Central memory CD4-positive, alpha-beta T cell (primary cell): ENCODE measurements at places on chromosomes 1 and 21.

- DNase-seq, result no peak
These were observed 203.8 kb upstream of the DUSP10 start for GRCh38 chr1:221945669-221946068.

GRCh38 chr1:33261344-33261743 is 5.1 kb downstream of the ZNF362 start:
- DNase-seq, result no peak

DNA sequence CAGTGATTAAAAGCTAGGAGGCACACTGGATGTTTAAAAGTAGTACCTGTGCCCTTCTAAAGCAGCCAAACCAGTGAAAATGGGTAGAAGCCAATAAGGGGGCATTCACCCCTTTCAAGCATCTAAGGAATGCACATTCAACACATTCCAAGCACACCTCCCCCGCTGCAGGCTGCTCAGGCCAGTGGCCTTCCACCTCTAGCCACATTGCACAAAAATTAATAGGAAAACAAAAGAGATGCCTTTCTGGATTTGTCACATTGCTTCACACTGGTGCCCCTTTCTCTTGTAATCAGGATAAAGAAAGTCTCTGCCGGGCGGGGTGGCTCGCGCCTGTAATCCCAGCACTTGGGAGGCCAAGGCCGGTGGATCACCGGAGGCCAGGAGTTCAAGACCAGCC is 834.0 kb downstream of the USP25 start:
- DNase-seq, result no peak

DNA sequence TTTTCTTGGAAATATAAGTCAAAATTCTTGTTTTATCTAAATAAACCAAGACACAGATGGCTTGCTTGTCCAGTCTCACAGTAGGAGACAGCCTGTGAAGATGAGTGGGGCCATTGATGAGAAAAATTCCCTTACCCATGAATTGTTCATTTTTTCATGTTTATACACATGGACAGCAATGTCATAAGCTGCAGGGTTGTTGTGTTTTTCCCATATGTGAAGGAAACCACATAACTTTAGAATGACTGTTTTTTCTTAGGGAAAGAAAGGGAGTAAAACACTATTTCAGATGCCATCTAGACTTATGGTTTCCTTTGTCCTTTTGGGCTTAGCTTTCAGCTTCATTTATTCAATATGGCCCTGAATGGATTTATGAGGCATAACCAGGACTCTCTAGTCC is 622.5 kb upstream of the NR5A2 start:
- no peak for DNase-seq

- DNase-seq, result no peak
These were observed 53.5 kb downstream of the CD34 start for GRCh38 chr1:207857447-207857846.

DNA sequence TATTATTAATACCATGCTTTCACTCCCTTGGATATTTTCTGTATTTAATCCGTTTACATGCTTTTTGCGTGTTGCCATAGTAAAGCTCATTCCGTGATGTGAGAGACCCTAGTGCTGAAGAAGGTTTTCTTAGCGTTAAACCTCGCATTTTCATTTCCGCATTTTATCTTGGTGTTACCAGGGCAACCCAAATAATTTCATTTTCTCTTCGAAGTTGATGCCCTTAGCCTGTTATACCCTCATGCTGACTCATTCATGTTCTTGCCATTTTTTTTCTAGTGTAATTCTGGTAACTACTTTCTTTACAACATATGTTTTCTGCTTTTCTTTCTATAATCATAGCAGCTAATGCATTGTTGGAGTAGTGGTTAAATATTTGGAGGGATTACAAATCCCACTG is 37.2 kb downstream of the LRRC8C start:
- peak; percentile 72 for DNase-seq

GRCh38 chr1:186291271-186291670 is 83.8 kb downstream of the TPR start:
- DNase-seq, result no peak

- DNase-seq, result no peak
These were observed 27.3 kb upstream of the COL6A1 start for GRCh38 chr21:45954261-45954660.
